Pancreas (tissue), 10 donors: ENCODE measurements at places on chromosomes 13 and 19.

- DNase-seq: no peak
Measured at GRCh38 chr13:80334597-80335260, 6.2 kb downstream of the SPRY2 start.

DNA sequence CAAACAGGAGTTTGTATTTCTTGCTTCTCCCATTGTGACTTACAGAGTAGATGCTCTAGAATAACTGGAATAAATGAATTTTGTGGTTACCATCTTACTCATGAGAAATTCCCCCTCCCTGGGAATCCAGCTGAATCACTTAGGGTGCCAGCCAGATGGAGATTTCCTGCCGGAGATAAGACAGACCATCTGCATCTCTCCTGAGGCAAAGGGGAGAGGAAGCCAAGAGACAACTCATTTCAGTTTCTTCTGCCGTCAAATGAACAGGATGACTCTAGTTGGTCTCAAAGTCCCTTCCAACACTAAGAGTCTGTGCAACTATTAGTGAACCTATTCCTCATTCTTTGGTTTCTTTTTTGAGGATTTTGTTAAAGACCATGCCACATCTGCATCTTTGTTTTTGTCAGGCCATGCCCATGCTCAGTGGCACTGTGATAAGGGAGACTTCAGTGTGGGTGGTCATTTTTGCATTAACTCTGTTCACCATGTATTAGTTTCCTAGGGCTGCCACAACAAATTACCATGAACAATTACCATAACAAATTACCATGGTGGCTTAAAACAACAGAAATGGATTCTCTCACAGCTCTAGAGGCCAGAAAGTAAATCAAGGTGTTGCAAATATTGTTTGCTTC lies 112.8 kb downstream of the NDFIP2 start:
- no peak for DNase-seq

GRCh38 chr19:47404334-47405196 lies 14.8 kb downstream of the MEIS3 start:
- no peak for DNase-seq

DNA sequence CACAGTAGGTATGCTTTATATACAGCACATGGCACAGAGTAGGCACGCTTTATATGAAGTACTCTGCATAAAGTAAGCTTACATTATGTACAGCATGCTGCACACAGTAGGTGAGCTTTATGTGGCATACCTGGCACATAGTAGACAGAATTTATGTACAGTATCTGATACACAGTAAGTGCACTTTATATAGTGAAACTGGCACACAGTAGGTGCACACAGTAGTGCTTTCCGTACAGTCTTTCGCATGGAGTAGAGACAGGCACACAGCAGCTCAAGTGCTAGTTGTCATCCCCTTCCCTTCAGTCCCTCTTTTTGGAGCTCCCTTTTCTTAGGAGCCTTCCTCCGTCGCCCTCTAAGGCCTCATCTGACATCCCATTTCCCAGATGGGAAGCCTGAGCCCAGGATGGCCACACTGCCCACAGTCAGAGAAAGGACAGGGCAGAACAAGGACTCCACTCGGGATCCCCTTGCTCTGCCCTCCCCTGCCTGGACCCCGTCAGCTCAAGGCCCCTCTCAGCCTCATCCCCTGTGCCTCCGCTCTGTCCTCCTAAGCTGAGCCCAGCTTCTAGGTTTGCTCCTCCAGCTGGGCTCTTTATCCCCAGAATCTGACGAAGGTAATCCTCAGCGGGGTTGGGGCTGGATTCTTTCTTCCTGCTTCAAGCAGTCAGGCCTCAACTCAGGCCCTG lies 852 bp upstream of the CYP4F12 start:
- no peak for DNase-seq

- DNase-seq: no peak
Measured at GRCh38 chr13:45996631-45997030, 55.9 kb downstream of the ZC3H13 start.

DNA sequence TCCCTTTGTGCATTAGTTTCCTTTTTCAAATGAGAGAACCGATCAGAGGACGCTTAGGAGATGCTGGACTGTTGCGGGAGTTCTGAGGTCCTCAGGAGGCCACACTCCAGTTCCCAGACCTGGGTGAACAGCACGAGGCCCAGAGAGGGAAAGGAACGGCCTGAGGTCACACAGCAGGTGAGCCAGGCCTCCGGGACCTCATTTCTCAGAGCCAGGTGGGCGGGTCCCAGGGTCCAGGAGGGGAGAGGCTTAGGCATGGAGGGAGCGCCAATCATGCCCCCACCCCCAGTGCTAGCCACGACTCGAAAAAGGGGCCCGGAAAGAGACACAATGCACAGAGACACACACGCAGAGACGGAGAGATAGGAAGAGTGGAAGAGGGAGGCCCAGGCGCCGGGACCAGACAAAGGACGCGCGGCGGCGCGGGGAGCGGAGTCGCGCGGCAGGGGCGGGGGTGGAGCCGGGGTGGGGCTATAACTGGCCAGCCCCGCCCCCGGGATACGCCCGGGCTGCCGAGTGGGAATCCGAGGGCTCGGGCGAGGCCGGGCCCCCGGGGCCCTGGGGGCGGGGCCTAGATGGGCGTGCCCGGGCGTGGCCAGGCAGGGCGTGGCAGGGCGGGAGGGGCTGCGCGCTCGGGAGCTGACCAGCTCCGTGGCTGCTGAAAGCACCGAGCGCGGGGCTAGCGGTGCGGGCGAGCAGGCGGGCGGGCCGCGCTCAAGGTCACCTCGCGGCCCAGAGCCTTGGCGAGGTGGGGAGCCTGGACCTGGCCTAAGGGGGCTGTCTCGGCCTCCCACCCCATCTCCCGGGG lies 1.6 kb downstream of the ELAVL3 start:
- DNase-seq: peak; percentile 63

GRCh38 chr19:58395979-58396627 lies 647 bp downstream of the RNF225 start:
- DNase-seq: peak; percentile 38

GRCh38 chr19:5985098-5985783 lies 7.3 kb upstream of the RANBP3 start:
- no peak for DNase-seq

DNA sequence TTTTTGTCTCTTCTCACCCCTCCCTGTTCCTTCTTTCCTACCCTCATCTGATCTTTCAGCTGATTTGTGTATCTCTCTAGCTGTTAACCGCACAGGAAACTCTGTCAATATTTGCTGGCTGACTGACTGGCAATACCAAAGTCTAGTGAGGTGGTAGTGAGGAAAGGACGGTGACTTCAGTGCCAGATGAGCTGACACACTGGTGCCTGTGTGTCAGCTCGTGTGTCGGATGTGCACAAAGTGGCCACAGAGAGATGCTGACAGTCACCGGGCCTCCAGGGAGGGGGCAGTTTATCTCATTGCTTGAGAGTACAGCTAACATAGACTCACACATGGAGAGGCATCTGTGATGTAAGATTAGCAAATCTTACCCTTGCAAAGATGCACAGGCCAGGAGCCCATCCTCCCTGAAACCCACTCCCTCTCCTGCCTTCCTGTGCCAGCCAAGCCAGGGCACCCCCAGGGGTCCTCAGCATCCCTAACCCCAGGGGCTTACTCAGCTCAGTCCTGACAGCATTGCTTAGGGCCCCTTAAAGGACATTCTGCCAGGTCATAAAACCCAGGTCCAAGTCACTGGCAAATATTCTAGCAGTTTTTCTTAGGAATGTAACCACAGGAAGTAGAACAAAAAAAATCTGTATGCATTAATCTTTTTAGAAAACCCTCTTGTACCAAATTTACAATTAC lies 80.2 kb downstream of the SHISA2 start:
- no peak for DNase-seq

DNA sequence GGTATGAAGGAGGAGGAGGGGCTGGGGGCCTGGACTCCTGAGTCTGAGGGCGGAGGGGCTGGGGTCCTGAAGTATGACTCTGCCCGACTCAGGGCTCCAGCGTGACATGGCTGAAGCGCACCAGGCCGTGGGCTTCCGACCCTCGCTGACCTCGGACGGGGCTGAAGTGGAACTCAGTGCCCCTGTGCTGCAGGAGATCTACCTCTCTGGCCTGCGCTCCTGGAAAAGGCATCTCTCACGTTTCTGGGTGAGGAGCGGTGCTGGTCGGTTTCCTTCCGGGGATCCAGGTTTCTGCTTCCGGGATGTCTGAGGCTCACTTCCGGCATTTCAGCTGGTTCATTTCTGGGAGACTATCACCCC lies 1.2 kb downstream of the CPT1C start:
- peak; percentile 63 for DNase-seq

DNA sequence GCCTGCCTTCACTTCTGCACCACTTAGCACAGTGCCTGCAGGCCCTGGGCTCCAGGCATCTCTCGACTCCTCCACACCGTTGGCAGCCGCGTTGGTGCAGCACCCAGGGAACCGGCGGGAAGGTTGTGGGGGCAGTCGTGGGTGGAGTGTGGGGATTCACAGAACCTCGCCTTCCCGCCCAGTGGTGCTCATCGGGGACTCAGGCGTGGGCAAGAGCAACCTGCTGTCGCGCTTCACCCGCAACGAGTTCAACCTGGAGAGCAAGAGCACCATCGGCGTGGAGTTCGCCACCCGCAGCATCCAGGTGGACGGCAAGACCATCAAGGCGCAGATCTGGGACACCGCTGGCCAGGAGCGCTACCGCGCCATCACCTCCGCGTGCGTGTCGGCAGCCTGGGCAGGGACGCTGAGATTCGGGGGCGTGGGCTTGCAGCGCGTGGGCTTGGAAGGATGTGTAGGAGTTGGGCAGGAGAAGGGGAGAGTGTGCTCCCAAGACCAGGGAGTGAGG lies 9.6 kb downstream of the RAB11B start:
- no peak for DNase-seq
